Dermis lymphatic vessel endothelial cell (primary cell): ENCODE measurements at places on chromosomes 16 and 17. TPM values are rescaled to one million over a fixed set of nuclear protein-coding genes. Genes with fewer than 3 reads are reported as not detected.

DNAH17 gene
- 0.09 and 0.76 TPM in 2 replicates for total RNA-seq

KDM8 gene
- 2.0 and 2.3 TPM in 2 replicates for total RNA-seq

PERCC1 gene
- total RNA-seq = not detected in 2 replicates

CEMP1 gene
- total RNA-seq = not detected in 2 replicates

TMEM186 gene
- 4.3 and 4.6 TPM in 2 replicates for total RNA-seq

TBC1D3K gene
- total RNA-seq = not detected in 2 replicates

FTO gene
- total RNA-seq = 59.4 and 77.4 TPM in 2 replicates

PRRT2 gene
- total RNA-seq = under 0.01 and 0.09 TPM in 2 replicates

CTF1 gene
- total RNA-seq = 0.09 and 0.33 TPM in 2 replicates
